ENCODE measurements at places on chromosomes 7 and 10.

DNA sequence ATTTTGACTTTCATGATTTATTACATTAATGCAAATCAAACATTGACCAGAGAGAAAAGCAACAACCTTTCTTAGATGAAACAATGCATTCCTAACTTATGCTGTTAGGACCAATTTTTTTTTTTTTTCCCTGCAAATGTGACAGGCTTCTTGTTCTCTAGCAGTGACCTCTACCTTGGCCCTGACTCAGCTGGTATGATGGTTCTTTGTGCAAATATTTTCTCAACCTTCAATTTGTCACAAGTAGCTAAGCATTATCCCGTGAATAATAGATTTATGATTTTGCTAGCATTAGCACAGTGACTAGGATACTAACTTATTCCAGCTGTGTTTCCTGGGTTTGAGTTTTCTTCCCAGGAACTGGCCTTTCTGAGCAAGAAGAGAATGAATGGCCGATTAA lies 64.9 kb downstream of the PPP1R9A start:
- no peak for DNase-seq

DNA sequence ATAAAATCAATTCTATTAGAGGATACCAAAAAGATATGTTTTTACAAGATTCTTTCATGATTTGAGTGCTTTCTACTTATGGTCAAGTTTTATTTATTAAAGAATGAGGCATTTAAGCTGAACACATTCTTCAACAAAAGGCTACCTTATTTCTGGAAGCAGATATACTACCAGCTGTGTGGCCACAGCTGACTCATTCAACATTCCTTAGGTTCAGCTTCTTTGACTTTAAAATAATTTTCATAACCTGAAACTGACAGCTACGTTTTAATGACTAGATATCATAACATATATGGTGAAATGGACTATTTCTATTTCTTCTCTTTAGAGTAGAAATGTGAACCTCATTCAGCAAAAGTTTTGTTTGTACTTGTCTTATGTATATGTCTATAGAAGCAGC lies 414.2 kb upstream of the SEMA3C start:
- no peak for DNase-seq

DNA sequence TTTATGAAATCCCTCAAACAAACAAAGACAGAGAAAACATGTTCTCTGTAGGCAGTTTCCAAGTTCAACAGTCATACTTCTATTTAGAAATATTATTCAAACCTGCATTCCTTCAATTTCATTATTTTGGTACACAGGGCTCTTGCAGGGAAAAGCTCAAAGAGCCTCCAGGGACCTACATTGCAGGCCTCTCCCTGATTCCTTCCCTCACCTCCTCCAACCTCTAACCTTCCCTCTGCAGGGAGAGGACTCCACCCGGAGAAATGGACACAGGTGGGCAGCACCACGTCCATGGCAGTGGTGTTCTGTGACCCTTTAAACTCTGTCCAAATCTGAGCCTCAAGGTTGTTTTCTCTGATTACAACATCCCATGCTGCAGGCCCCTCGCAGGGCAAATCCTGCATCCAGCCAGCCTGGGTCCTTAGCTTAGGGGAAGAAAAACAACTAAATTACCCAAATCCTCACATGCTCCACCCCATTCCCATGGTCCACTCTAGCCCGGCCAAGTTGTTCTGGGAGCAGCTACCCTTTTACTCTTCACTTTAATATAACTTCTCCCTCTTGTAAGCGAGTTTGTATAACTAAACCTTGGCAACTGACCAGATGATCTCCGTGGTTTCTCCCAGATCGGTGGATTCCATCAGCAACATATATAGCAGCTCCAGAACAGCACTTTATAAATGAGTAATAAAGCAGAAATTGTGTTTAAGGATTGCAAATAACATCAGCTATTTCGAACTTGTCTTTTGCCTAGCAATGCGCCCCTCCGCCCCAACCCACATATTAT lies 129.8 kb downstream of the CUBN start:
- no peak for DNase-seq

DNA sequence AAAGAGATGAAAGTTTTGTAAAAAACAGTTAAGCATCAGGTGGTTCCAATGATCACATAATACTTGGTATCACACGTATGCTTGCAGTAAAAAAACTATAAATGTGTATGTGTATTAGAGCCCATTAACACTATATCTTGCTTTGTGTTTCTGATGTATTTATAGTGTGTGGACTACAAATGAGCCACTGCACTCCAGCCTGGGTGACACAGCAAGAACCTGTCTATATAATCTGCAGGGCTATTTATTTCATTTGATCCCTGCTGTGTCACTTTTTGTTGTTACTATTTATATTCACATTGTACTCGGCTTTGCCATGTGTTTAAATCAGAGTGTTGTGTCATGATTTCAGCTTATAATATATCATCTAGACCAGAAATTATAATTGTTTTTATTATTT lies 487.8 kb upstream of the TEX47 start:
- DNase-seq: no peak

GRCh38 chr10:22599048-22599561 lies 115.3 kb downstream of the PIP4K2A start:
- no peak for DNase-seq

- no peak for DNase-seq
Observed at GRCh38 chr7:90233569-90233968, 11.4 kb upstream of the CFAP69 start.

- no peak for DNase-seq
Observed at GRCh38 chr10:18312374-18313139, 172.3 kb downstream of the CACNB2 start.
